ENCODE measurements at places on chromosomes 12 and 14. TPM values are rescaled to one million over a fixed set of nuclear protein-coding genes. Genes with fewer than 3 reads are reported as not detected.

DNA sequence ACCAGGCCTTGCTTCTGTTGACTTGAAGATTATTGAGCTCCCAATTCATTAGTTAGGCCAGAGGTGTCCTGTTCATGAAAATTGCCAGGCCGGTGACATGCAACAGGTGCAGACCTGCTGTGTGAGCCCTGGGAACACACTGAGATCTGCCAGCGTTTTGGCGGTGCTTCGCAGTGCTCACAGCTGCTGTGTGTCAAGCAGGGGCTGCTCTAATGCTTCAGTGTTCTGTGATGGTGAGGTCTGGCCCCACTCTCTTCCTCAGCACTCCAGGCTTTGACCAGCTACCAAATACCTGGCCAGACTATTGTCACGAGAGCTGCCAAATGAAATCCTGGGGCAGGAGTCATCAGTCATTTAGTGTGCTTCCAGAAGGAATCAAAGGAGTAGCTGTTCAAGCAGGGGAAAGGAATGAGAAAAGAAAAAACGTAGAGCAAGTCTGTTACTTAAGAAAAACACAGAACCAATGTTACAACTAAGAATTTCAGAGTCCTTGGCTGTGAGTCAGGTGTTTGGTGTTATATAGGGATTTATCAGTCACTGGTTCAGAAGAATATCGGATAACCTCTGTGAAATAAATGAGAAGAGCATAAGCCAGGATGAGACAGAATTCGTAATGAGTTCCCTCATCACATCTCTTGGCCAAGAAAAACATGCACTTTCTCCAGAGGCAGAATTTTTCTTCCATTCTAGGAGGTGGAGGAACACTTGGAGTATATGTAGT is 150.8 kb downstream of the FBXL14 start:
- no peaks in the 10 kb centered on the region for H3K27me3 ChIP-seq
- no peaks in the 10 kb centered on the region for H3K4me1 ChIP-seq
- no peak overlapping the region for H3K27ac ChIP-seq
- no peaks in the 10 kb centered on the region for H3K36me3 ChIP-seq
- no peak overlapping the region for H3K4me3 ChIP-seq

- no peaks in the 10 kb centered on the region for H3K27me3 ChIP-seq
- no peaks in the 10 kb centered on the region for H3K36me3 ChIP-seq
- H3K4me3 ChIP-seq: no peak overlapping the region
- no peaks in the 10 kb centered on the region for H3K4me1 ChIP-seq
- no peak overlapping the region for H3K27ac ChIP-seq
These were observed 411.0 kb upstream of the OR4E1 start for GRCh38 chr14:22084393-22085281.

The KRT7 gene
- total RNA-seq: 196 TPM

DNA sequence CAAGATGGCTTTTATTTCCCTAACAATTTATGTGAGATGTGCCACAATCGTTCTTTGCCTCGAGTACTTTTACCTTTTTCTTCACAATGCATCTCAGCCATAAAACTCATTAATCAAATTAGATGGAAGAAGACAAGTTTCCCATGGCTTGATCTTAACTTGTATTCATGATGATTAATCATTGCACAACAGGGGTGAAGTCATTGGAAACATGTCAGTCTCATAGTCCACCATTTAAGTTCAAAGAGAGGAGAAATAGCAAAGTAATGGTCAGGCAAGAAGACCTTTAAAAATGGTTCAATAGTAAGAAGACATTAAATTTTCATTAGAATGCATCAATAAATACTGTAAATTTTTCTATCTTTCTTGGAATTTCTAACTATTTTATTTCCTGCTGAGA is 136.3 kb downstream of the FOXG1 start:
- H3K27ac ChIP-seq: no peak overlapping the region
- H3K4me3 ChIP-seq: no peak overlapping the region
- no peaks in the 10 kb centered on the region for H3K4me1 ChIP-seq
- DNase-seq: no peak
- no peaks in the 10 kb centered on the region for H3K36me3 ChIP-seq
- no peaks in the 10 kb centered on the region for H3K27me3 ChIP-seq

DNA sequence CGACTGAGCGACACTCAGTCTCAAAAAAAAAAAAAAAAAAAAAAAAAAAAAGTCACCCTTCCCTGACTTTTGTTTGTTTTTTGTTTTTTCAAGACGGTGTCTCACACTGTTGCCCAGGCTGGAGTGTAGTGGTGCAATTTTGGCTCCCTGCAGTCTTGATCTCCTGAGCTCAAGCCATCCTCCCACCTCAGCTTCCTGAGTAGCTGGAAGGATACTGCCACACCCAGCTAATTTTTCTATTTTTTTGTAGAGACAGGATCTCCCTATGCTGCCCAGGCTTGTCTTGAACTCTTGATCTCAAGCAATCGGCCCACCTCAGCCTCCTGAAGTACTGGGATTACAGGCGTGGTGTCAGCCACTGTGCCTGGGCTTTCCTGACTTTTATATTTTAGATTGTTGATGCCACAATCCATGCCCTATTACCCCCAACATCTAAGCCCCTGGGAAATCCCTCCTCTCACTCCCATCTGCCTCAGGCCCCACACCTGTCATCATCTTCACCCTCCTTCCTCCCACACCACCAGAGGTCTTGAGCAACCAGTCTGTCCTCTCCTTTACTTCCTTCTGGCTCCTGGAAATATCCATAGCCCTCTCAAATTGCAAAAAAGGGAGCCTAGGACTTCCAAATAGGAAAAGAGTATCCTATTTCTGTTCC is 7.8 kb downstream of the IKZF4 start:
- H3K27me3 ChIP-seq: no peaks in the 10 kb centered on the region
- no peak overlapping the region for H3K4me3 ChIP-seq
- no peak overlapping the region for H3K27ac ChIP-seq
- H3K36me3 ChIP-seq: peaks cover 3% of the 10 kb centered on the region

The SERPINA10 gene
- total RNA-seq: not detected

The OTUB2 gene
- 0.33 TPM for total RNA-seq

DNA sequence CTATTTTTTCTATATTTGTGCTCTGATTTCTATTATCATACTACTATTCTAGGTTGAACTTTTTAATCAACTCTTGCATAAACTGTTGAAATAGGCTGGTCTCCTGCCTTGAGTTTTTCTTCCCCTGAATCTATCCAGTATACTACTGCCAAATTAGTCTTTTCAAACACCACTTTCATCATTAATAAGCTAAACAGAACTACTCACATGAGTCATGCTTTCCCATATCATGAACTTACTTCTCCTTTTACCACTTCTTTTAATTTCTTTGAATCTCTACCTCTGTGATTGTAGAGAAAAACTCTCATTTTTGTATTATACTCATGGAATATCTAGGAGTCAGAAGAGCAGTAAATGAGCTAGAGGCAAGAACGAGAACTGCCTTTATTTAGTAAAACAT is 340.3 kb upstream of the PDE3A start:
- H3K36me3 ChIP-seq: no peaks in the 10 kb centered on the region
- H3K4me3 ChIP-seq: no peak overlapping the region
- H3K27ac ChIP-seq: no peak overlapping the region
- no peaks in the 10 kb centered on the region for H3K27me3 ChIP-seq

DNA sequence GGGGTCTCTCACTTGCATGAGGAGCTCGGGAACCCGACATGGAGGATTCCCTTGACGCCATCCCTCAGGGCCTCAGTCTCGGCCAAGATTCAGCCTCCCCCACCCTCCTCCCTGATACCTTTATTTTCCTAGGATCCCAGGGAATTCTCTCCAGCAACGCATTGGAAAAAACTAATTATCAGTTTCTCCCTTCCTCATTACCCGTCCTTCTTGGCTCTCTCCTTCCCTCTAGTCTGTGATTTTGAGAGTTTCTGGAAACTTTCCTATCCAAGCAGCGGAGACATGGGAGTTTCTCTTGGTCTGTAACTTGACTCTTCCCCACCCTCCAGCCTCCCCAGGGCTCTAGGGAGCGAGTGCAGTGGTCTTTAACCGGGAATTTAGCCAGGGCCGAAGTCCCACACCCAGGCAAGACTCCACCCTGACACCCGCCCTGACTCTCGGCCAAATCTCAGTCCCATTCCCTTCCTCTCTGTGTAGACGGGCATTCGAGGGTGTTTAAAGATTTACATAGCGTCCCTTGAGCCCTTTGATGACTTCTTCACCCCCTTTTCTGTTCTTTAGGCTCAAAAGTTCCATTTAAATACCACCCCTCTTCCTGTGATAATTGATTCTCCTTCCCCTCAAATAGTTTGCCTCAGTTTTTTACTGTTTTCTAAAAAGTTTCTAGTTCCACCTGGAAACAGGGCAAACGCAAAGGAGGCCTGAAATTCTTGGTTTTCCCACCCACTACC is 6.7 kb downstream of the HOXC5 start:
- no peak overlapping the region for H3K27ac ChIP-seq
- peaks cover 16% of the 10 kb centered on the region for H3K27me3 ChIP-seq
- H3K4me3 ChIP-seq: no peak overlapping the region
- no peak for DNase-seq

DNA sequence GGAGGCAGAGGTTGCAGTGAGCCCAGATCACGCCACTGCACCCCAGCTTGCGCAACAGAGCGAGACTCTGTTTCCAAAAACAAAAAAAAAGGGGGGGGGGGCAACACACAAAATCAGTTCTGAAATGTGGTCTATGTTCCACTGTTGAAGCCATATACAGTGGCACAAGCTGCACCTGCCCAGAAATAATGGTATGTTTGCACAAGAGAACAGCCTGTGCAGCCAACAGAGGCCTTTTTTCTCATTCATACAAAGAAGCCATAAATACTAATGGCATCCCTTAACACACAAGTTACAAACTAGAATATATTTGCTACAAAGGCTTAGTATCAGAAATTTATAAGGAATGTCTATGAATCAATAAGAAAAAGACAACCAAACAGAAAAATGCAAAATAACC is 37.1 kb downstream of the ITPR2 start:
- H3K4me3 ChIP-seq: no peak overlapping the region
- no peaks in the 10 kb centered on the region for H3K27me3 ChIP-seq
- H3K4me1 ChIP-seq: peaks cover 11% of the 10 kb centered on the region
- H3K27ac ChIP-seq: no peak overlapping the region

DNA sequence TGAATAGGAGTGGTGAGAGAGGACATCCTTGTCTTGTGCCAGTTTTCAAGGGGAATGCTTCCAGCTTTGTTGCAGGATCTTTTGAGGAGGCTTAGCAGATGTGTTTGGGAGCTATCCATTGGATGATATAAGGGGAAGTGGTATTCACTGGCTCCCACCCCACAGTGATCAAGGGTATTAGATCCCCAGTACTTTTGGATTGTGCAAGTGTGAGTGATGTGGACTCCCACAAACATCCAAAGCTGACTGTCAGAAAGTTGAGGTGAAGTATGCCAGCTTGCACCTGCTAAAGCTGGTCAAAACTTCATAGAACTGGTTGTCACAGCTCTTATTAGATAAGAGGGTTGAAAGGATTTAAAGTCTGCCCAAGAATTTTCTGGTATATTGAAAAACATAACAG is 110.1 kb upstream of the BTG1 start:
- no peak overlapping the region for H3K4me3 ChIP-seq
- H3K4me1 ChIP-seq: no peaks in the 10 kb centered on the region
- H3K27ac ChIP-seq: no peak overlapping the region
- no peaks in the 10 kb centered on the region for H3K27me3 ChIP-seq

- no peak overlapping the region for H3K4me3 ChIP-seq
- H3K4me1 ChIP-seq: no peaks in the 10 kb centered on the region
- no peaks in the 10 kb centered on the region for H3K36me3 ChIP-seq
- no peak overlapping the region for H3K27ac ChIP-seq
- DNase-seq: no peak
- no peaks in the 10 kb centered on the region for H3K27me3 ChIP-seq
These were observed 105.4 kb downstream of the DENND5B start for GRCh38 chr12:31485571-31485970.

- DNase-seq: no peak
- H3K27me3 ChIP-seq: no peaks in the 10 kb centered on the region
- no peak overlapping the region for H3K27ac ChIP-seq
- H3K4me1 ChIP-seq: no peaks in the 10 kb centered on the region
These were observed 1691.7 kb upstream of the FLRT2 start for GRCh38 chr14:83838226-83838625.

DNA sequence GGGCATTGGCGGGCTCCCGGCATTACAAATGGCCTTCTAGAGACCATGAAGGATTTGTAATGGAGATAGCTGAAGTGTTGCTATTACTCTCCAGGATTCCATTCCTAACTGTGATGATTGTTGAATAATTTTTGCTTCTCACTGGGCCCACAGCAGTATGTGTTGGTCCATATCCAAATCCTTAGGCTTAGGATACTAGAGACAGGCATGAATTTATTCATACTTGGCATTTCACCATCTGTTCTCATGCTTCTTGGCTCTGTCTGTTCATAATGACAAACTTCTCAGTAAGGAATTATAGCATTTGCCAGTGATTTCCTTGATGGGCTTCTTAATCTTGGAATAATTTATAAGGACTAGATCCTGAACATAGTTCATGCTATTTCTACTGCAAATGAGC is 832.9 kb downstream of the C12orf50 start:
- H3K4me1 ChIP-seq: no peaks in the 10 kb centered on the region
- H3K4me3 ChIP-seq: no peak overlapping the region
- DNase-seq: no peak
- no peaks in the 10 kb centered on the region for H3K36me3 ChIP-seq

The AMIGO2 gene
- 4.0 TPM for total RNA-seq

The APOLD1 gene
- 23.4 TPM for total RNA-seq

DNA sequence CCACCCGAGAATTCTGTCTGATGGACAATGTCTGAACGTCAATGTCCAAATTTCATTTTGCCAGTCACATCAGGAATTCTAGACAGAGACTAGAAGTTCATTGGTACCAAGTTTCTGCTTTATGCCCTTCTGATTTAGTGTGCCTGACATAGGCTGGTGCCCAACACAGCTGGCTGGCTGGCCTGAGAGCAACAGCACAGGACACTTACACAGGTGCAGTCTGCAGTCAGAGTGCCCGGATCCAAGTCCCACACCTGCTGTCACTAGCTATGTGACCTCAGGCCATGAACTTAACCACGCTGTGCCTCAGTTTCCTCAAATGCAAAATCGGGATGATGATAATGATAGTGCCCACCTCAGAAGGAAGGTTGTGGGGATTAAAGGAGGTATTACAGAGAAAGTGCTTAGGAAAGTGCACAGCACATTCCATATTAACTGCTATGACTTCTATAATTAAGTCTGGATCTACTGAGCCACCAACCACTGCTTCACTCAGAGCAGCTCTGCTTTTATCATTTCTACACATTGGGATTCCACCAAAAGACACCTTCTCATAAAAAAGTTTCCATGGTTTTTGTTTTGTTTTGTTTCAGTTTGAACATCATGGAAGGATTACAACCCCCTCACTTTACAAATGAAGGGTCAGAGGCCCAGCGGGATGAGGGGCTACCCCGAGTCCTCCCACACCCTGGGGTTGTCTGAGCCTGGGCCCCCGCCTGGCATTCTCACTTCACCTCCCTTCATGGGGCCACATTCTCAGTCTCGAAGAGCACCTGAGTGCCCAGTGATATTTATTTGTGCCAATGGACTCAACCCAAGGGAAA is 168.8 kb upstream of the BCL2L14 start:
- DNase-seq: no peak
- no peak overlapping the region for H3K27ac ChIP-seq
- no peaks in the 10 kb centered on the region for H3K27me3 ChIP-seq
- H3K4me1 ChIP-seq: no peaks in the 10 kb centered on the region
- no peak overlapping the region for H3K4me3 ChIP-seq

The RHOJ gene
- 7.3 TPM for total RNA-seq

The CLEC1B gene
- not detected for total RNA-seq

Measured in body of pancreas (tissue), 4 donors.